ENCODE measurements at places on chromosomes 6 and 20. TPM values are rescaled to one million over a fixed set of nuclear protein-coding genes. Genes with fewer than 3 reads are reported as not detected.

- peaks cover 36% of the 10 kb centered on the region for H3K27me3 ChIP-seq
- H3K4me1 ChIP-seq = peaks cover 14% of the 10 kb centered on the region
- H3K27ac ChIP-seq = no peak overlapping the region
- no peak for DNase-seq
- H3K36me3 ChIP-seq = no peaks in the 10 kb centered on the region
These were observed 1.3 kb downstream of the SOBP start for GRCh38 chr6:107491138-107491609.

GRCh38 chr20:4320291-4320690, 304.9 kb upstream of the RNF24 start:
- H3K36me3 ChIP-seq = no peaks in the 10 kb centered on the region
- no peak for DNase-seq
- no peak overlapping the region for H3K27ac ChIP-seq

DNA sequence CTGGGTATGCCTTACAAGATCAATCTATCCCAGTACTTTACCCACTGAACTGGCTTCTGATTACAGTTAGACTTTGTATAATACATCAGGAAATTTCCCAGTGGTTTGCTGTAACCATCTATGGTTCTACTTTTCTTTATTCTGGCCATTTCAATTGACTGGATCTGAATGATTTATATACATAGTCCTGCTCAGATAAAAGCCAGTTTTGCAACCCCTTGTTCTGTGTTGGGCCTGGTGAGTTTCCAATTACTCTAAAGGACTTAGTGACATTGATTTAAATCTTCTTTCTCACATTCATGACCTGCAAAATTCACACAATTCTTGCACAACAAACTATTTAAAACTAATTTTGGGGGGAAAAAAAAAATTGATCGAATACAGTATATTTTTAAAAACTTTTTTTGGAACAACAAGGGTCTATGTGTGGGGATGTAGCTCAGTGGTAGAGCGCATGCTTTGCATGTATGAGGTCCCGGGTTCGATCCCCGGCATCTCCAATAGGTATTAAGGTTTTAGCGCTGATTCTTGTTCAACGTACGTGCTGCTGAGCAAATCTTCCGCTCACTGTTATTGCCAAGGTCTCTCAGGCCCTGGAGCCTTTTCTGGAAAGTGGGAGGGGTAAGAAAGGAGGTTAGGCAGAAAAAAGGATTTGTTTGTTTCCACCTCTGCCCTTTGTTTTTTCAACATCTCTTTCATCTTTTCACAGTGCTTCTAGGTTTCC, 117.5 kb downstream of the GPX5 start:
- peak overlapping the region; percentile 69 for H3K4me3 ChIP-seq
- no peaks in the 10 kb centered on the region for H3K36me3 ChIP-seq
- H3K4me1 ChIP-seq = 0 out of 2 replicates have a peak, but pooled peaks cover 13% of the 10 kb centered on the region
- peak; percentile 89 for DNase-seq

The SLC26A8 gene
- total RNA-seq = not detected

The TCEA2 gene
- 54.9 TPM for total RNA-seq

The C6orf141 gene
- total RNA-seq = not detected
